ENCODE measurements at places on chromosomes 12 and 14.
A peak's percentile ranks its signal among the peaks of the same experiment; 100 is the strongest.

- no peak for DNase-seq
- H3K4me3 ChIP-seq = no peak overlapping the region
- no peaks in the 10 kb centered on the region for H3K27me3 ChIP-seq
- no peak overlapping the region for H3K27ac ChIP-seq
- no peaks in the 10 kb centered on the region for H3K36me3 ChIP-seq
Measured at GRCh38 chr12:25311506-25311905, 60.8 kb upstream of the KRAS start.

DNA sequence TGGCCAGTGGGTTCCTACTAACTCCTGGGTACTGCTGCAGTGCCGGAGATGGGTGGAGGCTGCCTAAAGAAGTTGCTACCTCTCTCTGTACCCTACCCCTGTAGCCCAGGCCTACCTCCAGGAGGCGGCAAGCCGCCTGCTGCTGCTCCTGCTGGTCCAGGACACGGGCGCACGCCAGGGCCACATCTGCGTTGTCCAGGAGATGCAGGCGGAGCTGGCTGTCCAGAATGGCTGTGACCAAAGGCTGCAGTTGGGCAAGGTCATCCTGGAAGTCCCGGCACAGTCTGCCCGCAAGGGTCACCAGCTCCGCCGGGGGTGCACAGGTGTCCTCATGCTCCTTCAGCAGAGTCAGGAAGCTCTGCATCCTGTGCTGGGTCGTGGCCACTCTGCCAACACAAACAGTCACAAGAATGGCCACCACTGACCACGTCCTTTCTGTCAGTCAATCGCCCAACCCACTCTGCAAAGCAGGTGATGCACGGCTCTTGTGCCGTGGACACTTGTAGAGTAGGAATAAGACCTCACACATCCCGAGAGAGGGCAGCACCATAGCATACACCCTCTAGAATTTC, 1.6 kb downstream of the ANHX start:
- no peaks in the 10 kb centered on the region for H3K4me1 ChIP-seq
- no peaks in the 10 kb centered on the region for H3K36me3 ChIP-seq
- no peak for DNase-seq
- no peak overlapping the region for H3K27ac ChIP-seq

DNA sequence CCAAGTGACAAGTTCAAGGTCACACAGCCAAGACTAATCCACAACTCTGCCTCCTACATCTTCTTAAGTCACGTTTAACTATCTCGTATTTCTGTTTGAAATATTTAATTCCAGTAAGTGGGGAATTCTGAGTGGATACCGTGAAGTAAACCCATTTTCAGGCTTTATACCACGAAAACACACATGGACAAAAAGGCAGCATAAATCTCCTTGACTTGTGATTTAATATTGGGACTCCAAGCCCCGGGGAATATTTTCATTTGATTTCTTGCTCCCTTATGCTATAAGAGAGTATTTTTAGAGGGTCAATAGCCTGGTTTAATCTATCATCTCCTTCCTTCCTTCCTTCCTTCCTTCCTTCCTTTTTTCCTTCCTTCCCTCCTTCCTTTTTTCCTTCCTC, 716.7 kb downstream of the VRK1 start:
- H3K4me3 ChIP-seq = no peak overlapping the region
- no peaks in the 10 kb centered on the region for H3K27me3 ChIP-seq
- no peak overlapping the region for H3K27ac ChIP-seq
- H3K4me1 ChIP-seq = no peaks in the 10 kb centered on the region

GRCh38 chr12:6700646-6701051, at the start of gene PIANP:
Gene PIANP (minus strand): TSS chr12:6700815. CDS start chr12:6698061, 2,754 bp downstream.
- H3K27ac ChIP-seq = no peak within 1 kb of the TSS
- peaks cover 58% of the 10 kb centered on the region for H3K27me3 ChIP-seq
- DNase-seq = no peak
- peaks cover 9% of the 10 kb centered on the region for H3K4me1 ChIP-seq

DNA sequence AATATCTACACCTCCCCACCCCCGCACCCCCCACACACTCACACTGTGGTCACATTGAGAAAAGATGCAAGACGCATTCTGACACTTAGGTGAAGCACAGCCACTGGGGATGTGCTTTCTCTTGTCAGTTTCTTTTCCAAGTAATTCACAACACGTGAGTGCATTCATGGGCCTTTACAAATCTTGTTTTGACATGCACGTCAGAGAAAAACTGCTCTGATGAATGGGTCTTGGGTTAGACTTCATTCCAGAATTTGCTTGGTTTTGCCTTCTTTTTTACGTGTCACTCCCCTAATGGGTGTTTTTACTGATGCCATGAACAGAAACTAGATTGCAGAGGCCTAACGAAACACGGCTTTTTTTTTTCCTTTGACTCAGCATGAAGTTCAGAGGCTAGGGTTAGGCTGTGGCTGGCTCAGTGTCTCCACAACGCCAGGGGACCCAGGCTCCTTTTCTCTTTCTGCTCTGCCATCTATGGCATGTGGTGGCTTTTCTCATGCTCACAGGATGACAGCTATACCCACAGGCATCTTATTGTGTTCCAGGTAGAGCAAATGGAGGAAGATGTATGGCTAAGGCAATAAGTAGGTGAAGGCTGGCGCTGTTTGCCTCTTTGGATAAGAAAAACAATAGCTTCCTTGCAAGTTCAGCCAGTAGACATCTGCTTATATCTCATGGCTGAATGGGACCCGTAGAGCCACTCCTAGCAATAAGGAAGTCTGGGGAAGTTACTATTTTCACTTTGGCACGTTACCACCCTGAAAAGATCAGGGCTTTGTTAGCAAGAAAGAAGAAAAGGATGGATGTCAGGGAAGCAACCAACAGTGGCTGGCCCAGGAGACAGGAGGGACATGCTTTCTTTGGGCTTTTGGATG, 253.3 kb downstream of the SLC15A4 start:
- no peak for DNase-seq
- no peak overlapping the region for H3K4me3 ChIP-seq
- no peaks in the 10 kb centered on the region for H3K4me1 ChIP-seq
- H3K27me3 ChIP-seq = no peaks in the 10 kb centered on the region
- H3K36me3 ChIP-seq = no peaks in the 10 kb centered on the region

- no peak overlapping the region for H3K4me3 ChIP-seq
- DNase-seq = no peak
- H3K27me3 ChIP-seq = no peaks in the 10 kb centered on the region
- H3K36me3 ChIP-seq = no peaks in the 10 kb centered on the region
Measured at GRCh38 chr14:91185721-91186120, 58.8 kb downstream of the GPR68 start.

DNA sequence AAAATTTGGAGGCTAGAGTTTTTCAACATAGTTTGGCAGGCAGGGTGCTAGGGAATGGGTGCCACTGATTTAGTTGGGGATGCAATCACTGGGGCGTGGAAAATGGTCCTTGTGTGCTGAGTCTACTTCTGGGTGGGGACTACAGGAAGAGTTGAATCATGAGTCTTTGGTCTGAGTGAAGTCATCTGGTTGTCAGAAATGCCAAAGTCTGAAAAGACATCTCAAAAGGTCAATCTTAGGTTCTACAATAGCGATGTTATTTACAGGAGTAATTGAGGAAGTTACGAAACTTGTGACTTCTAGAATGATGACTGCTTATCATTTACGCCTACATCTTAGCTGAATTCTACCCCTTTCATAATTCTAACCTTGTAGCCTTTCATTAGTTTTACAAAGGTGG, 209.1 kb downstream of the NUBPL start:
- DNase-seq = no peak
- no peak overlapping the region for H3K27ac ChIP-seq
- H3K4me3 ChIP-seq = no peak overlapping the region
- H3K27me3 ChIP-seq = no peaks in the 10 kb centered on the region
- no peaks in the 10 kb centered on the region for H3K4me1 ChIP-seq

DNA sequence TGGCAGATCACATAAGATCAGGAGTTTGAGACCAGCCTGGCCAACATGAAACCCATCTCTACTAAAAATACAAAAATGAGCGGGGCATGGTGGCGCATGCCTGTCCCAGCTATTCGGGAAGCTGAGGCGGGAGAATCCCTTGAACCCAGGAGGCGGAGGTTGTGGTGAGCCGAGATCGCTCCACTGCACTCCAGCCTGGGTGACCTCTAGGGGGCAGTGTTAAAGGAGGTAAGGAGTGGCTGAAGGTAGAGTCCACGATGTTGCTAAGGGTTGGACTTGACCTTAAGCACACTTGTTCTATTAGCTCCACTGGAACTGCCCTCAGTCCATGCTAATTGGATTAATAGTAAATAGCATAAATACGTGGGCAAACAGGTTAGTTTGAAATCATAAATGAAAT, 62.4 kb upstream of the PSMC1 start:
- H3K36me3 ChIP-seq = no peaks in the 10 kb centered on the region
- DNase-seq = no peak
- no peak overlapping the region for H3K4me3 ChIP-seq
- no peak overlapping the region for H3K27ac ChIP-seq
- no peaks in the 10 kb centered on the region for H3K27me3 ChIP-seq

GRCh38 chr12:130800312-130800711, 38.7 kb downstream of the STX2 start:
- no peaks in the 10 kb centered on the region for H3K4me1 ChIP-seq
- peaks cover 44% of the 10 kb centered on the region for H3K36me3 ChIP-seq
- no peaks in the 10 kb centered on the region for H3K27me3 ChIP-seq

DNA sequence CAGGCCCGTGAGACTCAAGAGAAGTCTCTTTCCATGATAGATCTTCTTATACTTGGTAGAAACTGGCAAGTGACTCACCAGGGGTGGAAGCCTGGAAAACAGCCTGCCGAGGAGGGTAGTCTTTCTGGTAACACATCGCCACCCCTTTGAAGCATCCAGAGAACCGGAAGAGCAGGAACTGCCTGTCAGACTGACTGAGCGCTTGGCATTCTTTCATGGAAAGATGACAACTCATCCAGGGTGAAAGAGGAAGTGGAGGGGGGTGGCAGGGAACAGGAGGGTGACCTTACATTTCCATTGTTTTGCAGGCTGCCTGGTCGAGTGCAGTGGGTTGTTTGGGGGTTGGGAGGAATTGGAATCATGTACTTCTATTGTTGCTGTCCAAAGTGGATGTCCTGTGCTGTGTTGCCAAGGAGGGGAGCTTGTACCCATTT, 34.5 kb downstream of the PRKCH start:
- H3K4me1 ChIP-seq = no peaks in the 10 kb centered on the region
- peak; percentile 78 for DNase-seq
- H3K27ac ChIP-seq = no peak overlapping the region
- no peaks in the 10 kb centered on the region for H3K36me3 ChIP-seq

- no peaks in the 10 kb centered on the region for H3K36me3 ChIP-seq
- H3K27me3 ChIP-seq = no peaks in the 10 kb centered on the region
- no peak overlapping the region for H3K4me3 ChIP-seq
- H3K4me1 ChIP-seq = no peaks in the 10 kb centered on the region
- DNase-seq = no peak
Measured at GRCh38 chr14:94670692-94671285, 58.6 kb downstream of the SERPINA3 start.

DNA sequence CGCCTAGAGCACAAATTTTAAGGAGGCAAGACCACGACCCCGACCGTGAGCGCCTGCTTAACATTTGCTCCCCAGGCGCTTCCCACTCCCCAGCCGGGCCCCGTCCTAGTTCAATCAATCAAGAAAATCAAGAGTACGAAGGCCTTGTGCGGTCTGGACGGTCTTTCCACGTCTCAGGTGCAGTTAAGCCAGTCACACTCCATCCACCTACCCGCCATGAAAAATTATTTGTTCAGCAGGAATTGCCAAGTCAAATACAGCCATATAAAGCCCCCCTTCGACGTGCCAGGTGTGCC, 603 bp upstream of the LRR1 start:
- peaks cover 26% of the 10 kb centered on the region for H3K4me1 ChIP-seq
- H3K27ac ChIP-seq = peak overlapping the region; percentile 95
- no peaks in the 10 kb centered on the region for H3K27me3 ChIP-seq
- no peaks in the 10 kb centered on the region for H3K36me3 ChIP-seq
- DNase-seq = no peak

DNA sequence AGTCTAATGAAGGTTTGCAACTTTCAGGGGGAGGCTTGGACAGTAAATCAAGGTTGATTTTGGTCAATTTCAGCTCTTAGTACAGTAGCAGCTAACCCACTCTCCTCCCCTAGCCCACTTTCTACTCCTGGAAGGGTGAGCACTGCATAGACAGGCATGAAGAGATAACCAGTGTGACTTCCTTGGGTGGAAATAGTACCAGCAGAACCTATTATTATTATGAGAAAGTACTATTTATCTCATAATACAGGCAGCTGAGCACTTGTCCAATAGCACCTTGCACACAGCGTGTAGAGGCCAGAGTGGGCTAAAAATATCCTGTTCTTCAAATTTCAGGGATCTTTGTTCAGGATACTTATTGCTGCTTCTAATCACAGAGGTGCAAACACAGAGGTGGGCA, 96.2 kb upstream of the FKBP4 start:
- no peaks in the 10 kb centered on the region for H3K4me1 ChIP-seq
- H3K36me3 ChIP-seq = no peaks in the 10 kb centered on the region
- H3K4me3 ChIP-seq = no peak overlapping the region

Data from adrenal gland (tissue), 19 donors.